Activated CD4-positive, alpha-beta memory T cell treated with anti-CD3 and anti-CD28 coated beads for 36 hours (primary cell): ENCODE measurements at places on chromosomes 2 and 18. TPM values are rescaled to one million over a fixed set of nuclear protein-coding genes. Genes with fewer than 3 reads are reported as not detected.
A peak's percentile ranks its signal among the peaks of the same experiment; 100 is the strongest.

- DNase-seq = no peak
These were observed 82.0 kb downstream of the GALNT13 start for GRCh38 chr2:153953761-153954160.

DNA sequence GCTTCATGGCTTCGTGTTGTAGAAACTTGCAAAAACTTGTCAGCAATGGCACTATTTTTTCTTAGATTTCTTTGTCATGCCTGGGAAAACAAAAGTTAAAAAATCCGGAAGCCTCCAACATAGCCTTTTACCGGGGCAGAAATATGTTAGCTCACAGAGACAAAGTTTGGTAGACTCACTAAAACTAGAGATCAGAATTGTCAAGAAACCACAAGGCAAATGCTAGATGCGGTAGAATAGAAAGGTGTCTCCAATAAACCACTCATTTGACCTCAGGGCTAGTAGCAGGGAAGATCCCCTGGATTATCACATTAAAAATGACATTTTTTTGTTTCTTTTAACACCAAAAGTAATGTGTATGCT, 405 bp downstream of the CASP10 start:
- no peak for DNase-seq

DNA sequence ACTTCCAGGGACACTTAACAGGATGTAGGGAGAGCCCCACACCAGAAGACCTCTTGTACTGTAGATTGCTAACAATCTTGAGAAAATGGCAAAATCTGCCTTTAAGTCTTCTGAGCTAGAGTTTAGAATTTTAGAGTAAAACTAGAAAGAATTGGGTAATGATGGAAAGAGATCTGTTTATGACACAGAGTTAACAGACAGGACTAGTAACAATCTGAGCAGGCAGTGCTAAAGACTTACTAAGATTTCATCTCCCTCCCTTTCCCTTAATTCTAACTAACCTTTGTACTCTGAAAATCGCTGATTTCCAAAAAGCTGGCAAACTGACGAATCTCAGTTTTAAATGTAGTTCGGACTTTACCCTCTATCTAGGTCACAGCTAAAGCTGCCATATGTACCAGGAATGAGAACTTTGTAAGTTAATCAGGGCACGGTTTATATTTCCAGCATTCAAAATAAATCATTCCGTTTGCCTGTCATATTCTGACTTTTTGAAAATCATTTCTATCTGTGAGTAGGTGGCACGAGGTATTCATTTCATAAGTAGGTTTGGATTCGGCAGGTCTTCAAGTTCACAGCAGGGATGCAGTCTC, 256.5 kb upstream of the EPAS1 start:
- DNase-seq = no peak

DNA sequence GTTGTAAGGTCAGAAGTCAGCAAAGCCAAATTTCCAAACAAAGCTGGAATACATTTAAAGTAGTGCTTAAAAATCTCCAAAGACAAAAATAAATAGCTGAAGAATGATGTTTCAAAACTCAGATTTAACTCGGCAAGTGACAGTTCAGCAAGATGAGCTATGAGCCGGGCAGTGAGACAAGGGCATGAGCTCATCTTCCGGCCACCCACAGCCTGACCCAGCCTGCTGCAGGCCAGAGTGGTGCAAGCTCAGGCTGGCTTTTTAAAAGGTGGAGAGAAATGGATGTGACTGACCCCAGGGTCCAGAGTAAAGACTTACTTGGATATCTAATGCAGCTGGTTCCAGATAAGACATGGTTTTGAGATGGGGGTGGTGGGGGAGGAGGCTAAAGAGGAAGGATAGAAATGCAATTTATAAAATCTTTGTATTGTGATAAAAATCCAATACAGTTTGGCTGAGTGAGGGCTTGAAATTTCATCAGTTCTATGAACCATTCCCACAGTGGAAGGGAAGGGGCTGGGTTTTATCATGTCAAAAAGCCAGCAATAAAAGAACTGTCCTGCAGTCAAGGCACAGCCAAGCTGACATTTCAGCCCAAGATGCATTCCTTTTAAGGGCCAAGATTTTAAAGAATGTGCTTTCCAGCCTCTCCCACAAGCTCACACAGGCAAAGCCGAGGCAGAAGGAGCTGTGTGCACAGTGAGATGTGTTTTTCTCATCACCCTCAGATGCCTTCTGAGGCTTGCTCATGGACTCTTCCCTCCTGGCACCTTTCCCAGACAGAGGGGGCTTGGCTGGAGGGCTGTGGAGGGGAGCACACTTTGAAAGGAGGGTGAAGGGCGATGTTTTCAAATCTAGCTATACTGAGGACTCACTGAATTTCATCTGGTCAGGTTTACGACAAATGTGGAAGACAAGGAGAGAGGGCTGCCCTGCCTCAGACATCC, 97.9 kb upstream of the KLHL29 start:
- DNase-seq = no peak

DNA sequence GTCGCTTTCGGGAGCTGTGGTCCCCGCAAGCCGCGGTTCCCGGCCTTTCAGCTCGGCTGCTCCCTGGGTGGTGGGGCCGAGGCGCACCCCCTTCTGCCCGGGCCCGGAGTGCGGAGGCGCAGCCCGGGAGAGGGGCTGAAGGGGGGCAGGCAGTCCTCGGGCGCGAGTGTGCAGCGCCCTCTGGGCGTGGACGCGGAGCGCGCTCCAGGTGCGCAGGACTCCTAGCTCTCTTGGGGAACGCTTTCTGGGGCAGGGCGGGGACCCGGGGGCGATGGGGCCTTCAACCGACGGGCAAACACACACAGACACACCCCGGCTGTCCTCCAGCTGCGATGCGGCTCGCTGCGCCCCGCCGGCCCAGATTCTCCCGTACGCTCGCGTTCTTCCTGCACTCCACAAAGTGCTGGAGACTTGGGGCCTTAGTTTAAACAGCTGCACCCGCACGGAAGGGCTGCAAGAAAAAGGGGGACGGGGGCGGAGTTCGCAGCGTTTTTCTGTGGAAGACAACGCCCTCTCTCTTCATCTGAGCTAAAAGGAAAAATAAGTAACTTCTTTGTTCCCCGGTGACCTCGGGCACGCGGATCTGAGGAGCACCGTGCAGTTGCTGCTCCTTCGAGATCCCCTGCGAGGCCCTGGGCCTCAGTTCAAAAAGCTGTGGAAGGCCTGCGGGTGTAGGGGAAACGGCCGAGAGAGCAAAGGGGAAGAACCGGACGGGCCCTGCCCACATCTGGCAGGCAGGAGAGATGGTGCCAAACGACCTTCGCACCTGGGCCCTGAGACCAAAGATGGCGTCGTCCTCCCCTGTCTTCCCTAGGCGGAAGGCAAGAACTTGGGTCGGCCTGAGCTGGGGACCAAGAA, 593 bp upstream of the SDC1 start:
- peak; percentile 51 for DNase-seq

DNA sequence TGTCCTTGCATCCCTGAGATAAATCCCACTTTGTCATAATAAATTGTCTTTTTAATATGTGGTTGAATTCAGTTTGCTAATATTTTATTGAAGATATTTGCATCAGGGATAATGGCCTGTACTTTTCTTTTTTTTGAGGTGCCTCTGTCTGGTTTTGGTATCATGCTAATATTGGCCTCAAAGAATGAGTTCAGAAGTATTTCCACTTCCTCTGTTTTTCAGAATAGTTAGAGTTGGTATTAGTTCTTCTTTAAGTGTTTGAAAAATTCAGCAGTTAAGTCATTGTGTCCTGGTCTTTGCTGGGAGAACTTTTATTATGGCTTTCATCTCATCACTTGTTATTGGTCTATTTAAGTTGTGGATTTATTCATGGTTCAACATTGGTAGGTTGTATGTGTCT, 464.1 kb upstream of the CRIM1 start:
- no peak for DNase-seq

ANKRD30B gene
- total RNA-seq = not detected

OTOS gene
- not detected for total RNA-seq

TRIM43 gene
- not detected for total RNA-seq

TRABD2A gene
- total RNA-seq = 29.6 TPM

CHST10 gene
- total RNA-seq = 3.6 TPM
